ENCODE measurements at places on chromosomes 13 and 19. TPM values are rescaled to one million over a fixed set of nuclear protein-coding genes. Genes with fewer than 3 reads are reported as not detected.

The KLK12 gene
- total RNA-seq, result not detected

The CEACAM6 gene
- not detected for total RNA-seq

The SHISA7 gene
- not detected for total RNA-seq

The PPP1R15A gene
- total RNA-seq, result 118 TPM

The SYNGR4 gene
- total RNA-seq, result not detected

The SRRM5 gene
- 0.35 TPM for total RNA-seq

The ICAM3 gene
- total RNA-seq, result 7.2 TPM

The CATSPERD gene
- total RNA-seq, result not detected

The IGFL1 gene
- not detected for total RNA-seq

The C19orf67 gene
- not detected for total RNA-seq

The NPAS1 gene
- total RNA-seq, result 0.99 TPM

The SIGLEC10 gene
- total RNA-seq, result not detected

The C5AR1 gene
- 0.65 TPM for total RNA-seq

All from osteocyte (in vitro differentiated cells).